ENCODE measurements at places on chromosomes 6 and 20. TPM values are rescaled to one million over a fixed set of nuclear protein-coding genes. Genes with fewer than 3 reads are reported as not detected.

DNA sequence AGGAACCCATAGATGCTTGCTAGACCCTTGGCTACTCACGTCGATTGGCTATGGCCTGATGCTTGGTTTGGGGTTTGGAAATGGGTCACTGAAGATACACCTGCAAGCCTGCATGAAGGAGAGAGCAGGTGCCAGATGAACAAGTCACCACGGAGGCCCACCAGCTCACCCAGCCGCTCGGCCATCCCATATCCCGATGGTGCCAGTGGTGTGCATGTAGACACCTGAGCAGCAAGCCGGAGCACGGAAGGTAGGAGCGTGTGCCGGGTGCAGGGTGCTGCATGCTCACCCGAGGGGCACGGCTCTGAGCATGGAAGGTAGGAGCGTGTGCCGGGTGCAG lies 35.9 kb downstream of the DACT2 start:
- H3K36me3 ChIP-seq = no peaks in the 10 kb centered on the region
- DNase-seq = no peak
- H3K27ac ChIP-seq = no peak overlapping the region
- H3K4me3 ChIP-seq = no peak overlapping the region
- H3K27me3 ChIP-seq = peaks cover 27% of the 10 kb centered on the region
- peaks cover 25% of the 10 kb centered on the region for H3K4me1 ChIP-seq

- H3K4me3 ChIP-seq = no peak overlapping the region
- no peaks in the 10 kb centered on the region for H3K4me1 ChIP-seq
- H3K27ac ChIP-seq = no peak overlapping the region
- no peaks in the 10 kb centered on the region for H3K36me3 ChIP-seq
- H3K27me3 ChIP-seq = no peaks in the 10 kb centered on the region
Observed at GRCh38 chr6:50301307-50301706, 251.6 kb upstream of the DEFB112 start.

DNA sequence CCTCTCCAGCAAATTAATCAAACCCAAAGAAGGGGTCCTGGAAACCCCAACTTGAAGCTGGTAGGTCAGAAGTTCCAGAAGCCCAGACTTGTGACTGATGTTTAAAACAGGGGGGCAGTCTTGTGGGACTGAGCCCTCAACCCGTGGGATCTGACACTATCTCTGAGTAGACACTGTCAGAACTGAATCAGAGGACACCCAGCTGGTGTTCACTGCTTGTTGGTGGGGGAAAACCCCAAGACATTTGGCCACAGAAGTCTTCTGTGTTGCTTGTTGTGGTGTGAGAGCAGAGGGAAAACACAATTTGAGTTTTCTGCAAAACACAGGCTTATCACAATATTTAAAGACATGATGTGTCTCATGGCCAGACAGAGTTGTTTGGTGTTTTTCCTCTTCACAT lies 29.9 kb downstream of the KIF13A start:
- peaks cover 12% of the 10 kb centered on the region for H3K27me3 ChIP-seq
- no peaks in the 10 kb centered on the region for H3K4me1 ChIP-seq
- DNase-seq = no peak
- H3K36me3 ChIP-seq = no peaks in the 10 kb centered on the region
- H3K27ac ChIP-seq = no peak overlapping the region

GRCh38 chr20:62495749-62496567 lies 20.2 kb upstream of the GATA5 start:
- H3K27ac ChIP-seq = no peak overlapping the region
- H3K27me3 ChIP-seq = peaks cover 3% of the 10 kb centered on the region
- peaks cover 8% of the 10 kb centered on the region for H3K4me1 ChIP-seq
- no peaks in the 10 kb centered on the region for H3K36me3 ChIP-seq

DNA sequence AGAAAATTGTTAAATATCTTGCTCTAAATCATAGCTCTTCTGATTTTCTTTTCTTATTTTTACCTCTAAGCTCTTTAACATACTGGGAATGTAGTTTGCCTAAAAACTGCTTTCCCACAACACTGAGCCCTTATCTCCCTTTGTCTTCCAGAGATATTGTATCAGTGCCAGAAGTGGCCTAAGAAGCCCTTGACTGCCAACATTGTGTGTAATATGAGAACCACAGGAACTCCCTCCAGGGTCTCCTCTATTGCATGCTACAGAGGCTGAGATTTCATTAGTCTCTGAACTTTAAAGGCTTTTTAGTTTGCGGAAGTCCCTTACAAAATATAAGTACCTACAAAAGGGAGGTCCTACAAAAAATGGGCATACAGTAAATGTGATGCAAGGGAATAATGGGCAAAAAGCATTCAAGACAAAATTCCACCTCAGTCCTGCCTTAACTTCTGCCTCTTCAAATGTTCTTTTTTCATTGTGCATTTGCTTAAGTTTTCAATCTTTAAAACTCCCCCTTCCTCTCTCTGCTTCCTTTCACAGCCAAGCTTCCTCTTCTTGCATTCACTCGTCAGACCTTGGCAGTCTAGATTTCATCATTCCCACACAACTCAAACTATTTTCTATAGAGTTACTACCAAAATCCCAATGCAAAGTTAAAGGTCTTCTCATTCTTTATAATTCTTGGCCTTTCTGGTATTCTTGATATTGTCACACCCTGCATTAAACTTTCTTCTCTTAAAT lies 76.5 kb downstream of the ADGRG6 start:
- no peak for DNase-seq
- no peak overlapping the region for H3K4me3 ChIP-seq
- peaks cover 20% of the 10 kb centered on the region for H3K27me3 ChIP-seq
- no peaks in the 10 kb centered on the region for H3K4me1 ChIP-seq

DNA sequence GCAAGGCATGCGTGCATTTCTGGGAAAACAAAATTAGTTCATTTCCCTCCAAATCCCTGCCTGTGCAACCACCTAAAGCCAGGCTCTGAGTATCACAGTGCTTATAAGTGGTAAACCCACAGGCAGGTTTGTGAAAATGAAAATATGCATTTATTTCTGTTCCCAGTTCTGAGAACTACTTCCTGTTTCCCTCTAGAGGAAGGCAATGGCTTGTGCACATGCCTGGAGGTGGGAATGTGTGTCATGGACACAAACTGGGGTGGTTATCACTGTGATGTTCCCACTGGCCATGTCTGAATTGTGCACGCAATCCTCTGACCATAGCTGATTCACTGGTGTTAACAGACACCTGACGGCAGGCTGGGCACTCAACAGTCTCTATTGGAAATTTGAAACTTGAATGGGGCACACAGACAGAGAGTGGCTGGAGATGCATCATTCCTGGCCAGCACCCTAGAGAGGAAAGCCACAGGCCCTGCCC lies 26.3 kb downstream of the FAM110A start:
- no peaks in the 10 kb centered on the region for H3K27me3 ChIP-seq
- no peaks in the 10 kb centered on the region for H3K36me3 ChIP-seq

DNA sequence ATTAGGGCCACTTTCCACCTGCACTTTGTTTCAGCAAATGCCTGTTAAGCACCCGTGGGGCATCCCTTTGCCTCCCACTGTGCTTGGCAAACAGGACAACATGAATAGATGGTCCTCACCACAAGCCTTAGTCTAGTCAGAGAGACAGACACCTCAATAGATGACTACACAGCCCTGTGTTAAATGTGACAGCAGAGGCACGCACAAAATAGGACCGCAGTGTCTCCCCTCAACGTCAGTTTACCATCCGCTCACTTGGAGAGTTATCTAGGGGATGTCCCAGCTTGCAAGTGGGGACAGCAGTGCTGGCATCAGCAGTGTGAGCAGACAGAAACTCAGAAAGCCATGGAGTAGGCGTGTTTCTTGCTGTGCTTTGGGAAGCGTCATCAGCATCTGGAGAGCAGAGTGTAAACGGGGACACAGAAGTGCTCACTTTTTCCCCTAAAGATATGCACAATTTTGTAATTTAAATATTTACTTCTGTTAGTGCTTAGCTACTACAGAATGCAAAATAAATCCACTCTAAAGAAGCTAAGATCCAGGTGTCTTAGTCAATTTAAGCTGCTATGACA lies 66.0 kb upstream of the TXNDC5 start:
- H3K36me3 ChIP-seq = no peaks in the 10 kb centered on the region
- no peak overlapping the region for H3K4me3 ChIP-seq
- H3K4me1 ChIP-seq = peaks cover 13% of the 10 kb centered on the region
- peak; percentile 28 for DNase-seq

DNA sequence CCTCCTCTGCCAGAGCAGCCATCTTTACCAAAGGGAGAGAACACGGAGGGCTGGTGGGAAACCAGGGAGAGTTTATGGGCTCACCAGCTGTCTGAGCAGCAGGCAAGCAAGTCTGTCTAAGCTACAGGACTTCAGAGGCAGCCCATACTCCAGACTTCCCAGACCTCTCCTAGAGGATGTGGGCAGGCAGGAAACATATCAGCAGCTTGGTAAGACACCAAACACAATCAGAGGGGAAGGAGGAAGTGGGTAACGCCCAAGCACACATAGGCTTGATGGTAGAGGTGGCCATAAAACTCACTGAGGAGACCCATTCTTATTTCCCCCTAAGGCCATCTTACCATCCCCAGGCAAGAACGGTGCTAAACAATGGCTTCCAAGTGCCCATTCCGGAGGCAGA lies 143.1 kb upstream of the ARID1B start:
- no peak overlapping the region for H3K27ac ChIP-seq
- H3K4me3 ChIP-seq = no peak overlapping the region
- H3K27me3 ChIP-seq = no peaks in the 10 kb centered on the region
- no peaks in the 10 kb centered on the region for H3K36me3 ChIP-seq

GRCh38 chr20:10554285-10554684 lies 119.2 kb downstream of the SLX4IP start:
- no peak overlapping the region for H3K27ac ChIP-seq
- H3K4me1 ChIP-seq = peaks cover 32% of the 10 kb centered on the region
- H3K27me3 ChIP-seq = no peaks in the 10 kb centered on the region
- H3K36me3 ChIP-seq = peaks cover 3% of the 10 kb centered on the region
- H3K4me3 ChIP-seq = no peak overlapping the region
- DNase-seq = no peak

- DNase-seq = no peak
- peaks cover 2% of the 10 kb centered on the region for H3K27me3 ChIP-seq
- H3K36me3 ChIP-seq = no peaks in the 10 kb centered on the region
- no peaks in the 10 kb centered on the region for H3K4me1 ChIP-seq
- H3K4me3 ChIP-seq = no peak overlapping the region
Observed at GRCh38 chr6:144936764-144937163, 651.6 kb downstream of the UTRN start.

DNA sequence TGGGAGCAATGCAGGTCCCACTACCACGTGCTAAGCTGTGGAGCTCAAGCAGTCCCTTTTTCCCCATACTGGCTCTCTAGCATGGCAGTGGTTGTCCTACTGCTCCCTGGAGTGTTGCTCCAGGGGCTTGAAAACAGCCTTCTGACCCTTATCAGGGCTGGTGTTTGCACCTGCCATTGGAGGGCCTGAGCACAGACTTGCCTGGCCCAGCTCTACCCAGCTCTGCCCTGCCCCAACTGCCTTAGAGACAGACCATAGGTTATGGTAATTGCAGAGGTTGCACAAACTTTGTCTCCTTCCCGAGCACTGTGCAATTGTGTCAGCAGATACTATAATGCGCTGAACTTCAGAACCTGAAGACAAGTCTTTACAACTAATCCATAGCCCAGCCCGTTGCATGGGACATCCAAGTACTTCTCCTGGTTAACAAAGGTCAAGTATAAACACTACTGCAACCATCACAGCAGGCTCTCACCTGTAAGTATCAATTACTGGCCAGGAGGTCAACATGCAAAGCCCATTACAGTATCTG lies 58.7 kb downstream of the PDSS2 start:
- H3K36me3 ChIP-seq = peaks cover 64% of the 10 kb centered on the region
- DNase-seq = no peak
- H3K4me1 ChIP-seq = no peaks in the 10 kb centered on the region

DNA sequence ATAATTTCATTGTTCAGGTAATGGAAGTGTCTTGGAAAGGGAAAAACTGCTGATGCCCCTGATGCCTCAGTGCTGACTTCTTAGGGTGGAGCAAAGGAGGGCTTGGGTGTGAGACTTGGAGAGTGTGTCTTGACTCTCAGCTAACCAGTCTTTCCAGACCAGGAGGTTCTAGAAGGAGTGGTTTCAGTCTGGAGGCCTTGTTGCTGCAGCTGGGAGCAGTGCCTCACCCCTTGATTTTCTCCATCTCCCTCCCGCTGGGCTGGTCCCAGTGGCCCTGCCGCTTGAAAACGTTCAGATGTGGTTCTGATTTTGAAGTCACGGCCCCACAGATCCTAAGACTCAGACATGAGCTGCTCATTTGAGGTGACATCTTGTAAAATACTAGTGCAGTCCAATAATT lies 5.4 kb downstream of the DSP start:
- DNase-seq = no peak
- H3K27me3 ChIP-seq = peaks cover 44% of the 10 kb centered on the region
- no peaks in the 10 kb centered on the region for H3K4me1 ChIP-seq

DNA sequence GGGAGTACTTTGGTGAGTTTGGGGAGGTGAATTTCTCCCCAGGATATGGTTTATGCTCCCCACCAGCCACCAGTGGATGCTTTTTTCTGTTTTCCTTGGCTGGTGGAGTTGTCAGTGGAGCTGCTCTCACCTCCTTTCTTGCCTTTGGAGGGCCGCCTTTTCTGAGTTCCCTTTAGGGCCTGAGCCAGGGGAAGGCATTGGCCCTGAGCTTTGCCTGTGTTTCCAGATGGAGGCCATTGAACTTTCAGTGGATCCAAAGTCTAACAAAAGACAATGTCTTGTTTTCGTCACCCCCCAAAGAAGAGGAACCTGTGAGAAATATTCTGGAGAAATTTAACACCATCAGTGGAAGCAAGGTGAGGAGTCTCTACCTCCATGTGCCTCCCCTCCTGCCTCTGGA lies 4.4 kb upstream of the TMEM14A start:
- no peak for DNase-seq
- no peaks in the 10 kb centered on the region for H3K36me3 ChIP-seq
- H3K4me3 ChIP-seq = no peak overlapping the region
- no peaks in the 10 kb centered on the region for H3K27me3 ChIP-seq
- no peak overlapping the region for H3K27ac ChIP-seq

DNA sequence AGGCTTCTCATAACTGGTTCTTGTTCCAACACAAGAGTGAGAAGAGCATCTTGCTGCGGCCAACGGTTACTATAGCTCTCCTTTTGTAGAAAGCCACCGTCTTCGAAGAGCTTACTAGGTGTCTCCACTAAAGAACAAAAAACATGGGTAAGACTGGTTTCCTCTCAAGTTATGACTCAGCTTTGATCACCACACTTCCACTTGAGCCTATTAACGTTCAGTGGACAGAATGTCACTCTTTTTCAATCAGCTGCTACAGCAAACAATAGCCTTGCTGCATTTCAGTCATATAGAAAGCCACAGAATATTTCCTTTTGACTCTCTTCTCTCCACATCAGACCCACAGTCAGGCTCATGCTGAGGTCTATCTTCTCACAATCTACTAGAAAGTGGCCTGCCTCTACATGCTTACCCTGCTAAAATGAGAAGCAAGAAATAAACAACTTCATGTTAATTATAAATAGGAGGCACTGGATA lies 243.5 kb upstream of the PREP start:
- peaks cover 65% of the 10 kb centered on the region for H3K4me1 ChIP-seq
- H3K27me3 ChIP-seq = peaks cover 48% of the 10 kb centered on the region
- H3K27ac ChIP-seq = peak overlapping the region; percentile 70
- H3K36me3 ChIP-seq = no peaks in the 10 kb centered on the region

LPIN3 gene
- total RNA-seq = 0.97 TPM

TGM3 gene
- total RNA-seq = not detected

HTR1E gene
- total RNA-seq = not detected

MYLIP gene
- total RNA-seq = 11.4 TPM
